ENCODE measurements at places on chromosomes 4 and X.

DNA sequence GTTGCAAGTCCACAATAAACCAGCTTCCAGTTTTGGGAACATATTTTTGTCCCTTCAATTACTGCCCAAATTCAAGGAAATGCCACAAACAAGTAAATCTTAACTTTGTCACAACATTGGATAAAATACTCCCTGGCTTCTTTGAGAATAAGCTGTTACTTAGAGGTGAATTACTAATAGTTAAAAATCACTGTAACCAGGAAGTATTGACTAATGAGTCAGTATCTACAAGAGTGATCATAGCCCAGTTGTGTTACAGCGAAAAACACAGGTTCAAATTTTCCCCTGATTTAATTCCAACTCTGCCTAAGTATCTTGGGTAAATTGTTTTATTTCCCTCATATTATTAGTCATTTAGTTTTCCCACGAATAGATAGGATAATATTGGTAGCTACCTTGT is 291.2 kb upstream of the PPARGC1A start:
- DNase-seq = no peak

DNA sequence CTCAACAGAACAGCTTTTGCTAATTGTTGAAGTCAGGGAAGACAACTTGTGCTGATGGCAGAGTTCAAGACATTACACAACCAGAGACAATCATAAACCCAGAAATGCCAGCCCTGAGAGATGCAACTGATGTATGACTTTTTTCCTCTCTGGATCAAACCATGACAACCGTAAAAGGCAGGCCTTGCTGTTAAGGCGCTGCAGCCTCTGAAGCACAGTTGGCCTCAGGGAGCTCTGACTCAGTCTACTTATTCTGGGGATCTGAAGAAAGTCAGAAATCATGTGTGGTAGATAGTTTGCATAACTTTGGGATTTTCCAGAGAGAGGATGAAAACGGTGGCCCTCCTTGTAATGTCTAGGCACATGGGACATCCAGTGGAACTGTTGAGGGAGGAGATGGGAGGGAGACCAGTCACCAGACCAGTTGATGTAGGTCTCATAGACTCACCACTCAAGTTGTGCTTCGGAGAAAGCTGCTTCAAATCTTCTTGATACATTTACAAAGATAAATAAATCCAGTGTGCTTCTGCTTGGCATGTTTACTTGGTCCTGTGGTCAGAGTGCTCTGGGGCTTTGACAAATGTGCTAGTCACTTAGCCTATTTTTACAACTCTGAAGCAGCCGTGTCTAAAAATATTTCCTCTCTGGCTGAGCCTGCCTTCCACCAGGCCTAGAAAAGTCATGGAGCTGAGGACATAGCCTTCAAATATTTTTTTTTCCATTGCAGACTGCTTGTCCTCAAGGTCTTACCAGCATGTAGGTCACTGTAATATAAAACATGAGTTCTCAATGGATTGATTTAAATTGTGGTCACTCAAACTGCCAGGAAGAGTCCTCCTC is 7.5 kb downstream of the HADH start:
- no peak for DNase-seq

DNA sequence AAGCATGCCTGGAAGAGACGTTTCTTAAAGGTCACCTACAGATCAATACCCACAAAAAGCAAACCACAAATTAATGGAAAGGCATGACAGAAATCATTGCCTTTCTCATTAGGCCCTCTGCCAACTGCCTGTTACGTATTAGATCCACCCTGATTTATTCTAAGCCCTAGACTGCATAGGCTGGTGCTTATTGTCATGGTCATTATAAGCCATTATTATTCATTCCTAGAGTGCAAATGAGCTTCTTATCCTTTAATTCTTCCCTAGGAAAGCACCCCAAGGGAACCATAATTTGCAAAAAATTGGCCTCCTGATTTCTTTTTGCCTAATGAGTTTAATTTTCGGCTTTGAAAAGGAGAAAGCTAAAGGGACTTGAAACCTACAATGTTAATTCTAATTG is 184.2 kb upstream of the GPRIN3 start:
- DNase-seq = no peak

- DNase-seq = no peak
Observed at GRCh38 chr4:24024157-24024556, 134.3 kb upstream of the PPARGC1A start.

DNA sequence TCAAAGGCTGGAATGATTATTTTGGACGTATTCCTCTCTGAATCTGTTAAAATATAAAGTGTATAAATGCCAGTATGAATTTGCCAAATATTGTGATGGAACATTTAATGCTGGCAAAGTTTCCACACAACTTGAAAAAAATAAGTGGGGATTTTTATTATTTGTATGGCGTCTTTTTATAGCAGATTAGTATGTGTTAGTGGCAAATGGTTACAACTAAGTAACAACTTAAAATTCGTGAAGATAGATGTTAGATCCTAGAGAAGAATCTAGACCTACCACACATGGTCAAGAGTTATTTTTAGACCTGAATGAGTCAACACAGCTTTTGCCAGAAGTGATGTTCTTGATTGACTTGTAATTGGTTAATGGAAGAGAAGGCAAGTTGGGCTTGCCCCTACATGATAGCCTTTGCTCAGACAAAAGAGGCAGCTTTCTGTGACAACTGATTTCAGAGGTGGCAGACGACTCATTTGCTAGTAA is 4.8 kb downstream of the CPE start:
- no peak for DNase-seq

DNA sequence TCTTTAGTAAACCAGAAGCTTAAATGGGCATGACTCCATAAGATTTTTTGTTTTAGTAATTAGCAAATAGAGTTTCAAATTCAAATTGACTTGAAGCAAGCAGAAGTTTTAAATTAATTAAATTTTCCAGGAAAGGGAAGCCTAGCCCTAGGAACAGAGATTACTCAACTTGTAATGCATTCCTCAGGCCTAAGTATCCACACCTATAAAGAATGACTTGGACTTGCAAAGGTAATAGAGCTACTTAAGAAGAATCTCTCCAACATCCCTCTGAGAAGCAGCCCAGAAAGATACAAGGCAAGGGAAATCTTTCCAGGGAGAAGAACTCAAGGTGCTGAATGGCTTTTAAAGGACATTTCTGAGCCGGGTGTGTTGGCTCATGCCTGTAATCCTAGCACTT is 16.9 kb upstream of the TMPRSS11E start:
- no peak for DNase-seq

- DNase-seq = no peak
Observed at GRCh38 chr4:17597517-17597916, 16.9 kb upstream of the MED28 start.
